ENCODE measurements at places on chromosomes 12 and 14.

- no peak for DNase-seq
Observed at GRCh38 chr14:85391892-85392291, 138.1 kb upstream of the FLRT2 start.

DNA sequence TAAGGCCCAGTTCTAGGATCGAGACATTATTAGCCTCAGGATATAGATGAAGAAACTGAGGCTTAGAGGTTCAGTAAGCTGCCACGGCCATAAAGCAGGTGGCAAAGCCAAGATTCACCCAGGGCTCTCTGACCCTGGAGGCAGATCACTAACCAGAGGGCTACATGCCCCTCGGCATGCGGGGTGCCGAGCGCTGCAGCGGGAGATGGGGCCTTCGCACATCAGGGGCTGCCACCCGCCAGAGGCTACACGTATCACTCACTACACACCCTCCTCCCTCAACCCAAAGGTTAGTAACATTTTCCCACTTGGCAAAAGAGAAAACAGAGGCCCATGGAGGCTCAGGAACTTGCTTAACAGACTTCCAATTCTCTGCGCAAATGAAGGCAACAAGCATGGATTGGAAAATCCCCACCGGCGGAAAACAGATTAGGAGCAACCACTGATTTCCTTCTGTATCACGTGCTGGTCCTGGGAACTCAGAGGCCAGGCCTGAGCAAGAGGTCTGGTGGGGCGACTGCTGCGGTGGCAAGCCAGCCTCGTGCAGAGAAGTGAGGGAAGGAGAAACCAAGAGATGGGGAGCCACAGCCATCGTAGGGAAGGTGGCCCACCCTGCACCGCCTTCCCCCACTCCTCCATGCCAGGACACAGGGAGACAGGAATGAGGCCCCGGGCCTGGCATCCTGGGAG, 6.0 kb downstream of the CCDC85C start:
- no peak for DNase-seq

DNA sequence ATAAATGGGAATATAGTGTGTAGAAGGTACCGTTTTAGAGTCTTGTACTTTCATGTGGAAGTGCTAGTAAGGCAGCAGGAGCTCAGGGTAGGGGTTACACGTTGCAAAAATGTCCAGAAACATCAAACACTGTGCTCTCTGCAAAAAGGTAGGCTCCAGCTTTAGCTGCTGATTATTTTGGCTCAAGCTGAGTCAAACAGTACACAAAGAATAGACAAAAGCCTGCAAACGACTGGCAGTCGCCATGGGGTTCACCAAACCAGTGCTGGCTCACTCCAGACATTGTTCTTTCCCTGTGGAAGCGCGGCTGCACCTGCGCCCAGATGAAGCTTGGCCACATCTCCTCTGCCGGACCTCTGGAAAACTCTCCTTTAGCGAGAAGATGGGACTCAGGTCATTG, 45.3 kb upstream of the NAA30 start:
- DNase-seq: no peak

DNA sequence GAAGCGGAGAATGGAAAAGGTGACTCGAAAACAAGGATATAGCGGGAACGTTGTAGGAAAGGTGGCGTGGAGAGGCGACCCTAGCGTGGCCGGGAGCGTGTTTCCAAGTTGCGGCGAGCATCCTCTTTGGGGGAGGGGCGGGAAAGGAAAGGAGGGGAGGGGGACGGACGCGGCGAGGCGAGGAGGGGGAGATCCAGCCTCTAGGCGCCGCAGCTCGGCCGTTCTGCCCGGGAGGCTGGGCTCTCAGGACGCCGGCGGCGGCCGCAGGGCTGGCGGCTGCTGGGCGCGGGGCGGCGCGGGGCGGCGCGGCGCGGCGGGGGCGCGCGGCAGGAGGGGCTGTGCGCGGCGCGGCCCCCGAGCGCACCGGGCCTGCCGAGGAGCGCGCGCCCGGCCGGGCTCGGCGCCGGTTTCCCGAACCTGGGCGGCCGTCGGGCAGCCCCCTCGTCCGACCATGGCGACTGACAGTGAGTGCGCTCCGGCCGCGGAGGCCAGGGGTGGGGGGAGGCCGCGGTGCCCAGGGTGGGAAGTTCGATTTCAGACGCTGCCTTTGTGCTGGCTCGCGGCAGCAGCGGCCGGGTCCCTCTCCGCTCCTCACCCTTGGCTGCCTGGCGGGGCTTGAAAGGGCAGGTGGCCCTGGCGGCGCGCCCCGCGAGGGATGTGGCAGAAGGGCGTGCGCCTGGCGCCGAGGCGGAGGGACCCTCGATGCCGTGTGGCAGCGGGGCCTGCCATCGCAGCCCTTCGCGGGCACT, 50.3 kb downstream of the SNAPC1 start:
- no peak for DNase-seq

DNA sequence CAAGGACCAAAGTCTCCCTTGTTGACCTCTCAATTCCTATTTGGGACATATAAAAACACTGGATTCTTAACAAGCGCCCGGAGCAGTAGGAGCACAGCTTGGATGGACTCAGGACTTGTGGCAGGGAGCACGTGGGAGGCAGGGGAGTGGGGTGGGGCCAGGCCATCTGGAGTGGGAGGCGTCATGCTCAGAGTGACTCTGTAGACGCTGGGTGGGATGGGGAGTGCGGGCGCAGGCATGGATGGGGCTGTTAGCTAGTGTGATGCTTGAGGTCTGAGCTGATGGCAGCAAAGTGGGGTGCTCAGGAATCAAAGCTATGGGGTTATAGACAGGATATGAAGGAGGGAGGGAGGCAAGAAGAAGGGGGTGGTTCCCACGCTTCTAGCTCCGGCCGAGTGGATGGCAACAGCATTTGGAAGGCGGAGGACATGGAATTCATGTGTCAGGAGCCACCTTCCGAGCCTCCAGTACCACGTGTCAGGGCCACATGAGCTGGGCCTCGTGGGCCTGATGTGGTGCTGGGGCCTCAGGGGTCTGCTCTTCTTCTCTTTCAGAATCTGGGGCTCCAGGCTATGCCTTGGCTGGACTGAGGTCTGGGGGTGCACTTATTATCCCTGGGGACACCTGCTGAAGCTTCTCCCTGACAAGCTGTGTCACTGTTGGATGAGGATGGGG, 26.2 kb downstream of the MEG3 start:
- no peak for DNase-seq

DNA sequence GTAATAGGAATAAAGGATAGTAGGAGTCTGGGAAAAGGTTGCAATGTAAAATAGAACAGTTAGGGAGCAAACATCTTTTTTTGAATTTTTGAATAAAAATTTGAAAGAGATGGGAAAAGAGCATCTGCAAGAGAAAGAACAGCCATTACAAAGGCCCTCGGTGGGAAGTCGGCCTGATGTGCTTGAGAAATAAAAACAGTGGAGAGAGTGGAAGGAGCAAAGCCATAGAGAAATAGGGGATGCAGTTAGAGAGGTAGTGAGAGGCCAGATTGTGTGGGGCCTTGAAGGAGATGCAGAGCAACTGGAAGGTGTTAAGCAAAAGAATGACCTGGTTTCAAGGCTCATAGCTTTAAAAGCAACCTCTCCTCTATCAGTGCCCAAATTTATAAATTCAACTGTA, 409.8 kb downstream of the RERGL start:
- DNase-seq: no peak

DNA sequence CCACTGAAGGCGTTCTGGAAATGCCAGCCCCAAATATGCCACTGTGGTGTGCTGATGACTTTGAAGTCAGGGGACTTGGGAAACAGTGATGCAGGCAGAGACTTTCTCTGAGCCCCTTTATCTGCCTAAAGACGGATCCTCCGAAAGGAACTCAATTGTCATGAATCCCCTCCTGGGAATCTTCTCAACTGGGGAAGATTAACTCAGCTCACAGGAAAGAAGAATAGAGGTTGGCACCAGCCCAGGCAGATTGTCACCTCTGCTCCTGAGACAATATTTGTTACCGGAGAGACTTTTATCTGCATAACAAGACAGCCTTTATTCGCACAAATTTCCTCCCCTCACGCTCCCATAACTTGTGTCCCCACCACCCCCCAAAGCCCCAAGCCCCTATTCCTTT, 414.4 kb downstream of the FUT8 start:
- DNase-seq: no peak
